Neural progenitor cell (in vitro differentiated cells): ENCODE measurements at places on chromosomes 7 and 10. TPM values are rescaled to one million over a fixed set of nuclear protein-coding genes. Genes with fewer than 3 reads are reported as not detected.

Gene VTI1A
- 28.8 and 30.4 TPM in 2 replicates for total RNA-seq

- no peak for DNase-seq
These were observed 21.1 kb downstream of the WAC start for GRCh38 chr10:28554009-28554408.

Gene UNCX
- total RNA-seq: not detected in 2 replicates

Gene PTF1A
- not detected in 2 replicates for total RNA-seq

DNA sequence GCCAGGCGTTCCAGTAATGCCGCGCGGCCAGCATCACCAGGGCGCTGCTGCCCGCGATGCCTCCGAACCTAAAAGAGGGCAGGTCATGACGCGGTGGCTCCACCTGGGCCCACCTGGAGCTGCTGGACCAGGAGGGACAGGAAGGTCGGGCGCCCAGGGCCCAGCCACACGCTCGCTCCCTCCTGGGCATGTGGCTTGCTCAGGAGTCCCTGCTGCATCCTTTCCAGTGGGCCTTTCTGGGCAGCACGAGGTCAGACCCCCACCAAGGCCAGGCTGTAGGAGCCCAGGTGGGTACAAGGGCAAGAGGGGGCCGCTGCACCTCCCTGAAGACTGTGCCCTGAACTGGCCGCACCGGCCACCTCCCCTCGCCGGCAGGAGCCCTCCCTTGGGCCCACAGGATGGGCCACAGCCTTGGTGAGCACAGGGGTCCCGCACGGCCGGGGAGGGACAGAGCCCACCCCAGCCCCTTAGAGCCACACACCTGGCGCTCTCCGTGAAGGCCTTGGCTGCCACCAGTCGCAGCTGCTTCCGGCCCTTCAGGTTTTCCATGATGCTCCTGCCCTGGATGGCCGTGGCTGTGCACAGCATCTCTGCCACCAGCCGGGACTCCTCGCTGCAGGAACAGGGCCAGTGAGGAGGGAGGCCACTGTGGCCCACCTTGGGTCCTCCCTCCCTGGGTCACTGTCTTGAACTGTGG lies 43.2 kb downstream of the CFAP46 start:
- DNase-seq: no peak

DNA sequence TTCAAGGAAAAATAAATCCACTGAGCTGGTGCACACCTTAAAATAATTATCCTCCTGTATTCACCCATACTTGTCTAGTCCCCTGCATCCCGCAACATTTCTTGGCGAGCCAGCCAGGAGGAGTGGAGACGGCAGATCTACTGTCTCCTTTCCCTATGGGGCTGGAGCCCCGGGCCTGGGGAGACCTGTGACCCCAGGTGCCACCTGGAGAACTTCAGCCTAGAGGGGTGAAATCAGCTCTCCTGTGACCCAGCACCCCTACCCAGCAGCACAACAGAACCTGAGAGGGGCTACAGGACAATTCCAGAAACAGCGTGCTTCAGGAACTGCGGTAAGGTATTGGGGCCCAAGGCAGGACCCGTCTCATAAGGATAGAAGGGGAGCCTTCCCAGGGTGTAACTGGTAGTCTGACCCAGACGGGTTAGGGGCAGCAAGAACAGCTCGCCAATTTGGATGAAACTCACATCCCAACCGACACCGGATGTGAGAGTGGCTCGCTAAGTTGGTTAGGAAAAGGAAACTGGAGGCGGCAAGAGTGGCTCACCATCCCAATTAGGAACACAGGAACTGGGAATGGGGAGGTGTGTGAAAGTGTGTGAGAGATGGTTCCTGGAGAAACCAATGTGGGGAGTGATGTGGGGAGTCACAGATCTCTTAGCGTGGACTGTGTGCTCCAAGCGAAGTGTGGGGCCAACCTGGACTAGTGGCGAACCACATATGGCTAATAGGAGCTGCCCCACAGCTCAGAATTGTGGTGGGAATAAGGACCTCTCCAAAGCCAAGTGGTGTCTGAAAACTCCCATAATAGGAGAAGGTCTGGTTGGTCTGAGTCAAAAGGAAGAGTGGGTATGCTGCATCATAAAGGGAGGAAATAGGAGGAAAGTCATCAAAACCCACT lies 15.1 kb upstream of the DENND2A start:
- DNase-seq: no peak

DNA sequence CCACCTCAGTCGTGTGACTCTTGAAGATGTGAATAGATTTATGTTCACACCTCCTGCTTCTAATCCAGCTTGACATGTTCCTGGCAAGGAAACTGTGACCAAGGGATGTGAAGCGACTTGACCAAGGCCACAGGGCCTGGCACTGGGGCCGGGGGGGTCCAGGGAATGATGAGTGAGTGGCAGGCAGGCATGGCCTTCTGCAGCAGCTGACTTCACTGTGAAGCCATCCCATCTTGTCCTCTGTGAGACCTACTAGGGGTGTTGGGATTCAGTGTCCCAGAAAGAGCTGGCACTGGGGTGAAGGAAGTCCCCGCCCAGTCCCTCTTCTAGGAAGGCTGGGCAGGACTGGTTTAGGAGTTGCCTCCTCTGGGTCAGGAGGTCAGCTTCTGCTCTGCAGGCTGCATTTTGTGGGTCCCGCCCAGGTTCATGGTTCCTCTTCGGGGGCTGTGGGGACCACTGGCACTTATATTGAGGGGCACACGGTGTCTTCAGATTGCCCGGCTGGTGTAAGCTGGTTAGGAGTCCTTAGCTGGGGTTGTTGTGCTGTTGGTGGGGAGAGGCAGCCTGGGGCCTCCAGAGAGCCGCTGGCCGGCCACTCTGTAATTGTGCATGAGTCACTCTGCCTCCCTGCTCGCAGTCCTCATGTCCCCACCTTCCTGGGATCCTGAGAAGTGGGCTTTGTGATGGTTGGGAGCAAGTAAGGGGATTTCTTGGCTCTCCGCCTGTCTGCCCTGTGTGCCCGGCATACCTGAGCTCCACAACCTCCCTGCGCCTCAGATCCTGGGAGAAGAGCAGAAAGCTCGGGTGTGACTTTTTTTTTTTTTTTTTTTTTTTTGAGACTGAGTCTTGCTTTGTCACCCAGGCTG lies 11.0 kb downstream of the ZMIZ1 start:
- no peak for DNase-seq
